Fibroblast of skin of back (primary cell): ENCODE measurements at places on chromosomes 12 and 14.
A peak's percentile ranks its signal among the peaks of the same experiment; 100 is the strongest.

DNA sequence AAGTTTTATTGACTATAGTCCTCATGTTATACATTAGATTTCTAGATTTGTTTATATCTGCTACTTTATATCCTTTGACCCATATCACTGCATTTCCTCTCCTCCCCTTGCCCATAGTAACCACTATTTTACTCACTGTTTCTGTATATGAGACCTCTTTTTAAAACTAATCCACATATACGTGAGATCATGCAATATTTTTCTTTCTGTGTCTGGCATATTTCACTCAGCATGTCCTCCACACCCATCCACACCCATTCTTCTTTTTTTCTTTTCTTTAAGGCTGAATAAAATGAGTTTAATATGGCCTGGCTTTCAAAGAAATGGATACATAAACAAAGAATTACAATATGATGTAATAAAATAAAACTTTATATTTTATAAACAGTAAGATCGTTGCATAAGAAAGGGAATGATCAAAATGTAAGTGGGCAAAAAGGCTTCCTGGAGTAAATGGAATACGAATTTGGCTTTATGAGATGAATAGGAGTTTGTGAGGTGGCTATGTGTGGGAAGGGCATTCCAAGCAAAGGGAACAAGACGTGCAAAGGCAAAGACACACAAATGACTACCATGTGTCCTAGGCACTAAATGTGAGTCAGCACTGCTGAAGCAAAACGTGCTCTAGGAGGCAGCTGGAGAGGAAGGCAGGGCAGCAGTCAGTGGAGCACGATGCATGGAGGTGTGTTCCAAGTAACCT lies 53.2 kb upstream of the HIF1A start:
- DNase-seq: peak; percentile 73

- DNase-seq: peak; percentile 64
These were observed 24.1 kb downstream of the ATP5MC2 start for GRCh38 chr12:53651737-53652136.

GRCh38 chr12:68349220-68349621 lies 17.1 kb upstream of the MDM1 start:
- DNase-seq: no peak

GRCh38 chr14:84555493-84555892 lies 974.5 kb upstream of the FLRT2 start:
- no peak for DNase-seq

GRCh38 chr14:20608383-20609110 lies 17.4 kb upstream of the RNASE12 start:
- DNase-seq: no peak

GRCh38 chr12:30145684-30146032 lies 361.9 kb upstream of the TMTC1 start:
- DNase-seq: peak; percentile 71

DNA sequence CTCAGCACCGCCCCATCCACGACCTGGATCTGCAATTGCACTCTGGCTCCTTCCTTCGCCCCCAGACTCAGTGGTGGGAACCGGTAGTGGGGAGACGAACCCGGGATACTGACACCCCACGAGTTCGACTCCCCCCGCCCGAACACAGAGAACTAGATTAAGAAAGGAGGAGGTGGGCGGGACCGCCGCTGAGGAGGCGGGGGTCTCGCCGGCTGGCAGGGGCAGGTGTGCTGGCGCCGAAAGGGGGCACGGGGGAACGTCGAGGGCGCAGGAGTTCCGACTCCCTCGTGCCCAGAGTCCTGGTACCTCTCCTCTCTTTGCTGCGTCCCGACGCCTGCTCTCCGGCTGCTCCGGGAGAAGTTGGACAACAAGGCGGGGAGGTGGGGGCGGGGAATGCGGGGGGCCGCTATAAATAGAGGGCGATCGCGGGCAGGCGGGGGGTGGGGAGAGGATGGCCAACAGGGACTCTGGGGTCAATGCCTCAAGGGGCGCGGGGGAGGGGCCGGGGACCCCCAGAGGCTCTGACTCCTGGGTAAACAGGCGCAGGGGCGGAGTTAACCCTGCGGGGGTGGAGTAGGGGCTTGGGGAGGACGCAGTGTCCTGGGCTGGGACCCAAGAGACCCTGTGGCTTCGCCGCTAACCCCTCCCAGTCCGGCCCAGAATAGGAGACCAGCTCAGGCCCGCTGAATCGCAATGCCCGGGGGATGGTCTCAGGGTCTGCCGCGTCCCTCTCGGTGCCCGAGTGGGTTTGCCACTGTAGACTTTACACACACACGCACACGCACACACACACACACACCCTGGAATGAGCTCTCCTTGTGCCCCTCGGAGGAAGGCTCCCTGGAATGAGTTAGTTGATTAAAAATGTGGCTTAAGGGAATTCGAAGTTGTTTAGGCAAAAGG lies 761 bp upstream of the NDRG2 start:
- no peak for DNase-seq

GRCh38 chr12:34295366-34296142 lies 273.3 kb downstream of the ALG10 start:
- no peak for DNase-seq

GRCh38 chr12:39902821-39903220 lies 203.1 kb downstream of the SLC2A13 start:
- DNase-seq: no peak

DNA sequence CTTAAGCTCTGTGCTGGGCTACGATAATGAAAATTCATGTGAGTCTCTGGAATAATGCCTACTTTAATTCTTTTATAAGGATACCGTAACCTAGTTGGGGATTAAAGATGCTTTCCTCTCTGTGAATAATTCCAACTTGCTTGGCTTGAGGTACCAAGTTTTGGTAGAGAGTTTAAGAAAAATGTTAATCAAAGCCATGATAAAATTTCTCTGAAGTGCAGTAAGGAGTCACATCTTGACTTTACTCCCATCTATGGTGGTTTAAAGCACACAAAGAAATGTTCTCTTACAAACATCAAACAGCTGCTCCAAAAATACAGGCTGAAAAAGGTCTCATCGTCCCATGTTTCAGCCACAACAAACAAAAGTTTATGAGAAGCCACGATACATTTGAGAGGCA lies 284.8 kb upstream of the TBX3 start:
- no peak for DNase-seq

DNA sequence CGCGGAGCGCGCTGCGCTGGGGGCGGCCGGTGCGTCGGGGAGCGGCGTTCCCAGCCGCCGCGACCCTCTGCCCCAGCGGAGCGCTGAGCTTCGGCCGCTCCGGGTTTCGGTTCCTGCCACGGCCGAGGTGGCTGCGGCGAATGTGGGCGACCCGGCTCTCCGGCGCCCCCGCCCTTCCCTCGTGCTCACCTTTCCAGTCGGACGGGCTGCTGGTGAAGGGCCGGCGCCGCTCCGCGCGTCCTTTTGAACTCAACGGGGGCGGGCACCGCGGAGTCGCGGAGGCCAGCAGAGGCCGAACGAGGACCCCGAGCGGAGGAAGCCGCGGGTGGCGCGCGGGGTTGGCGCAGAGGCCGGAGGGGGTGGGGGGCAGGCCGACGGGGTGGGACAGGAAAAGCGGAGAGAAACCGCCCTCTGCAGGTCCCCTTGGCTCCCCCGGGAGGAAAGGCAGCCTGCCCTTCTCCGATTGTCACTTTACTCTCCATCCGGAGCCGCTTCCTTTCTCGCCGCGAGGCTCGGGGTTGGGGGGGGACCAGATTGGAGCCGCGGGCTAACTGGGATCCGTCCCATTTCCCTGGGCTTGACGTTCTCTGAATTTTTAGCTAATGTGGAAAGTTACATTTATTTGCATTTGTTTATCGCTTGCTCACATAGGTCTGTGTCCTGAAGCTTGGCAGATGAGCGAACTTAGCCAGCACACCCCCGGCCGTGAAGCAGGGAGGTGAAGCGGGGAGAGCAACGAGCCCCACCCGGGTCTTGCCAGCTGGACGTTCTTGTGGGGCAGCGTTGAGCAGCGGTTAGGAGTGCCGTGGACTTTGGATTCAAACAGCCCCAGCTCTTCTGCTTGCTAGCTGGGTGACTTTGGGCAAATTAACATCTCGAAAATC lies at the start of gene SMAGP:
Gene SMAGP, minus strand, starts transcription at position 349 of the 884 bp plus-strand sequence. CDS start 1,137 bp downstream, outside the sequence.
- peak; percentile 54 for DNase-seq

- DNase-seq: no peak
These were observed 4.5 kb downstream of the HAUS4 start for GRCh38 chr14:22952418-22952817.

- no peak for DNase-seq
These were observed 10.9 kb upstream of the SERPINA9 start for GRCh38 chr14:94486883-94487282.

- peak; percentile 78 for DNase-seq
These were observed 96.7 kb downstream of the RFLNA start for GRCh38 chr12:124391340-124392261.

- no peak for DNase-seq
These were observed 14.8 kb upstream of the GALNT9 start for GRCh38 chr12:132344181-132344580.

DNA sequence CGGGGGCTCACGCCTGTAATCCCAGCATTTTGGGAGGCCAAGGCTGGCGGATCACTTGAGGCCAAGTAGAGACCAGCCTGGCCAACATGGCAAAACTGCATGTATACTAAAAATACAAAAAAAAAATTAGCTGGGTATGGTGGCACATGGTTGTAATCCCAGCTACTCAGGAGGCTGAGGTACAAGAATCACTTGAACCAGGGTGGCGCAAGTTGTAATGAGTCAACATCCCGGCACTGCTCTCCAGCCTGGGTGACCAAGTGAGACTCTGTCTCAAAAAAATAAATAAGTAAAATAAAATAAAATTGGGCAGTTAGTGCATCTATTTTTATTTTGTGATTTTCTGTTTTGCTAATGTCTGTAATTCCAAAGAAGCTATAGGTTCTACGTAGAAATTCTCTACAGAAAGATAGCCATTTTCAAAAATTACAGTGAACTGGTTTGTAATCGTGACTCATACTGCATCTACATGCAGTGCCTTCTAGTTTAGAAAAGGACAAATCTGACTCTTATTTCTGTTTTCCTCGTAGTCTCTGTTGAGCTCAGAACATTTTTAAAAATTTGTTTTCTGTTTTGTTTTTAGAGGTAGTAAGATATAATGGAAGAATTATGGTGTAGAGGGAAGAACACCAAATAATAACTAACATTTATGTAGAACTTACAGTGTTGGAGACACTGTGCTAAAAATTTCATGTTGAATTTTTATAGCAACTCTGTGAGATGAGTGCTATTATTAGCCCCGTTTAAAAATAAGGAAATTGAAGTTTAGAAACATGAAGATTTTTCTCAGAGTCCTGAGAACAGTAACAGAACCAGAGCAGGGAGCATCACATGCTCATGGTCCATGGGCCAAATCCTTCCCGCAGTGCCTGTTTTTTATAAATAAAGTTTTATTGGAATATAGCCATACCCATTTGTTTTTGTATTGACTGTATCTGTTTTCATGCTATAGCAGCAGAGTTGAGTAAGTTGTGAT lies 201.2 kb downstream of the SYNE2 start:
- no peak for DNase-seq

- no peak for DNase-seq
These were observed 4.1 kb upstream of the DAAM1 start for GRCh38 chr14:59184396-59184795.

DNA sequence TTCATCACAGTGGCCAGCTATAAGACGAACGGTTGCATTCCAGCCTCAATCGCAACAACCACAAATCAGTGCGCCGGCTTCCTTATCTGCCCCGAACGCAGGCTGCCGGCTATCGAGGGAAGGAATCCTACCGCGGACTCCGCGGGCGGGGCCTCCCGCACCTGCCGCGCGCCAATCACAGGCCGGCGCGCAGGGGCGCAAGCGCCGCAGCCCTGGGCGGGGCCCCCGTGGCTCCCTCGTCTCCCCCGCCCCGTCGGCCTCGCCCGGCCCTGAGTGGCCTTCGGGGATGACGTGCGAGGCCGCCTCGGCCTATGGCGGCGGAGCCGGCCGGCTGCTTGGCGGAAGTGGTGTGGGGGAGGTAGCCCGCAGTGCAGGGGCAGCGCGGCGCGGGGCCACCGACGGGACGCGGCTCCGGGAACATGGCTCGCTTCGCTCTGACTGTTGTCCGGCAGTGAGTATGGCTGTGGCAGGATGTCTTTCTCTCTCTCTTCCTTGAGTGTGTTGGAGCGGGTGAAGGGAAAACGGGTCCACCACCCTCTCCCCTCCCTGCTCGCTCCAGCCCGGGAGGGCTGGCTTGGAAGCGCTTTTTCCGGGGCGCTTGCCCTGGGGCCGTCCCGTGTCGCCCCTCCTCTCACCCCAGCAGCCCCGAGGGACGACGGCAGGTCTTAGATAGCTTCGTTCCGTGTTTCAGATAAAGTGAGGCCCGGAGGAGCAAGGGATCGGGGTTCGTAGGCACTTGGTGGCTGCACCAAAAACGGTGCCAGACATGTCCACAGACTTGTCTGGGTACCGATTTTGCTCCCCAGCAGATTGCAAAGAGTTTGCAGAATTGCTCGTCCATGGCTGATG lies at the start of gene TIGAR:
Gene TIGAR, plus strand, starts transcription at position 361 of the 849 bp plus-strand sequence. Its CDS starts 59 bp downstream, at position 420.
- DNase-seq: peak; percentile 95

DNA sequence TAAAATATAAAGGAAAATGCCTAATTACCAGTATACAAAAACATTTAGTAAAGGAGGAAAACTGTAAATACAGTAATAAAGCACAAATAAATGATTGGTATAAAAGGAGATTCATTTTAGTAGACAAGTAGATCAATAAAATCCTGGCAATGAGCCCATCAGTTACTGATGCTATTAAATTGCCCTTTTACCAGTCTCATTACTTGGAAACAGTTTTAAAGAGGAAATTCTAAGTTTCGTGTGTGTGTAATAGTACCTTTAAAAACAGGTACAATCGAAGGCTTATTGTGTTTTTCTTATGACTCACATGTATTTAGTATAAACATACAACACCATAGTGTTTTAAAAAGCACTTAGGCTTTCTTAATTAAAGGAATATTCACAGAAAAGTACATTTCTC lies 46.4 kb upstream of the SYT10 start:
- DNase-seq: no peak

GRCh38 chr12:1591543-1591942 lies 2.8 kb downstream of the FBXL14 start:
- no peak for DNase-seq
